Suppressor macrophage (primary cell): ENCODE measurements at places on chromosomes 6 and 20.

GRCh38 chr6:72651967-72652956 is 30.4 kb downstream of the KCNQ5 start:
- DNase-seq = no peak

GRCh38 chr6:14776307-14776706 is 469.6 kb upstream of the JARID2 start:
- DNase-seq = no peak

DNA sequence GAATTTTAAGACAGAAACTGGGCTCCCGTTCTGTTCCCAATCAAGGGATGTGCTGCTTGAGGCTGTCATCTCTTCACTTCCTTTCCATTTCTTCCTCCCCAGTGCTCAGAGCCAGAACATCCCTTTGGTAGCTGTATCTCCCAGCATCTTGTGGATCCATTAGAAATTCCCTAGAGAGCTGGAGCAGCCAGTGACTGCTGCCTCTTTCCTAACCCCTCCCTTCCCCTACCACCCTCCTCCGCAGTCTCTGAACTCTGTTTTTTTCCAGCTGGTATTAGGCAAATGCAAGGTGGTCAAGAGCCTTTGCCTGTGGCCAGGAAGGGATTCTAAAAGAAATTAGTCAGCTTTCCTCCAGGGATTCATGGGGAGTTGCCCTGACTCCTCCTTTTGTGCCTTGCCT is 208.0 kb downstream of the EYA2 start:
- no peak for DNase-seq

DNA sequence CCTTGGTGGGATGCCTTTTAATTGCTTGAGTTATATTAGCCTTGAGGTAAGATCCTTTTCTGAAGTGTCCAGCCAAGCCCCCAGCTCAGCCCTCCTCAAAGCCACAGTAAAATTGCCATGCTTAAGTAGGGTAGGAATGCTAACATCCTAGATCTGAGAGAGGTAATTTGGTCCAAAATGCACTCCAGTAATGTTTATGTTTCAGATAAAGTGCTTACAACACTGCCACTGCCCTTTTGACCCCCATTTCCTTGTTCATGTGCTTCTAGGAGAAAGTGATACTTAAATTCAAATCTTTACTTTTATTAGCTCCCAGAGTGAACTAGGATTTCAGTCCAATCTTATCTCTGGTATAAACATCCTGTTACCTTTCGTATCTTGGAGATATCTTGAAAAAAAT is 318.0 kb downstream of the BMP2 start:
- no peak for DNase-seq

DNA sequence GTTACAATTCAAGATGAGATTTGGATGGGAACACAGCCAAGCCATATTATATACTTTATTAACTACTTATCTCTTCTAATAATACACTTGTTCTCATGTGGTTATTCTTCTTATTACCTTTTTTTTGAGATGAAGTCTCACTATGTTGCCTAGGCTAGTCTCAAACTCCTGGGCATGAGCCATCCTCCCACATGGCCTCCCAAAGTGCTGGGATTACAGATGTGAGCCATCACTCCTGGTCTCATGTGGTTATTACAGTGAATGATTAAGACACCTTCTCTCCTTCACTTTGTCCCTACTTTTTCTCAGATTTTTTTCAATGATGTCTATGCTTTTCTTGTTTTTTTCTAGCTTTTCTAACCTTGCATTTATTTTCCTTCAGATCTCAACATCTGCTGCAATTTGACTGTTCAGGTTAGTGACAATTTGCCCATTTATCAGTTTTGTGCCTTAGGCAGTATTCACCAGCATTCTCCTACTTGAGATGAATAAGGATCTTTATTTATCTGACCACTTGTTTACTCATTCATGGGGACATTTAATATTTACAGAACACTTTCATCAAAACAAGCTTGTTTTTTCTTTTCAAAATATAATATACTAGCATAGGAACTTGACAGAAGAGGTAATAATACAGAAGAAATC is 105.7 kb downstream of the SLC16A10 start:
- peak; percentile 50 for DNase-seq

DNA sequence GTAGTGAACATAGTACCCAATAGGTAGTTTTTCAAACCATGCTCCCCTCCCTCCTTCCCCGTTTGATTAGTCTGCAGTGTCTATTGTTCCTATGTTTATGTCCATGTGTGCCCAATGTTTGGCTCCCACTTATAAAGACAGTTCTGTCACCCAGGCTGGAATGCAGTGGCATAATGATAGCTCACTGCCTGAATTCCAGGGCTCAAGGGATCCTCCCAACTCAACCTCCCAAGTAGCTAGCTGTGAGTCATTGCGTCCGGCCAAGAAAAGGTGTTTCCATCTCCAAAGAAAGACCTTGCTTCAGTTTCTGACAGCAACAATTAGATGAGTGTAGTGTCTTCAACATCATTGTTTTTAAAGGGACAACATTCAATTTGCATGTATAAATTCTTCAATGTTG is 131.1 kb upstream of the CEP162 start:
- DNase-seq = no peak

GRCh38 chr6:56043076-56043475 is 167.7 kb upstream of the BMP5 start:
- no peak for DNase-seq

DNA sequence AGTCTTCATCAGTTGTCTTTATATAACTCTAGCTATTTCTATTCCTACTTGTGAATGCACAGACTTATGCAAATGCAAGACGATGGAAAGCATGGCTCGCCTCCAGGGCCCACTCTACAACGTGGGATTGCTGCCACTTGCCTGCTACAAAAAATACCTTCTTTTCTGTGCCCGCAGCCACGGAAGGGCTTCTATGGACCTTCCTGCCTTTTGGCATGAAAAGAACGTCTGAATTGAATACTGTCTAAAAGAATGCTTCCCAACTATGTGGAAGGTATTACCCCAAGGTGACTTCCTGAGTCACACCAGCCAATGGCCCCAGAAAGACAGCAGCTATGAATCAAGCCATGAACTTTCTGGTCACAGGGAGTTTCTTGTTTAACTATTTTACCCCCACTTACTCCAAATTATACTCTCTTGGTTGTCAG is 261.2 kb downstream of the HIVEP2 start:
- DNase-seq = no peak

GRCh38 chr6:136983687-136984086 is 61.1 kb downstream of the IL20RA start:
- no peak for DNase-seq

GRCh38 chr6:38220069-38220723 is 400.7 kb downstream of the ZFAND3 start:
- DNase-seq = no peak

- no peak for DNase-seq
Measured at GRCh38 chr20:5831539-5832237, 81.5 kb downstream of the SHLD1 start.

- DNase-seq = no peak
Measured at GRCh38 chr20:58720890-58721289, 28.3 kb downstream of the NPEPL1 start.

DNA sequence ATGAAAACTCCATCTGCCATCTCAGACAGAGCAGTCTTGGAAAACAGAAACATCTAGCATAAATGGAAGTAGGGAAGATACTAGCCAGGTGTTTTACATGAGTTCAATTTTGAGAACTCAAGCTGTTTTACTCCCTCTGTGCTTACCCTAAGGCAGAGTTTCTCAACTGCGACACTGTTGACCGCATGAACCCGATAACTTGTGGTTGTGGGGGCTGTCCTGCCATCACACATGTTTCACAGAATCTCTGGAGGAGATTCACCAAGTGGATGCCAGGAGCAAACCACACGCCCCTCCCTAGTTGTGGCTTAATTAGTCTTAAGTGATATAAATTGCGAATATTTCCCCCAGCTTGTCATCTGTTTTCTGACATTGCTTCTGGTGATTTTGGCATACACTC is 2.3 kb upstream of the SERPINB6 start:
- no peak for DNase-seq

- no peak for DNase-seq
Measured at GRCh38 chr6:10999994-11000393, 44.1 kb downstream of the ELOVL2 start.

GRCh38 chr20:16488086-16488485 is 85.2 kb downstream of the KIF16B start:
- no peak for DNase-seq

DNA sequence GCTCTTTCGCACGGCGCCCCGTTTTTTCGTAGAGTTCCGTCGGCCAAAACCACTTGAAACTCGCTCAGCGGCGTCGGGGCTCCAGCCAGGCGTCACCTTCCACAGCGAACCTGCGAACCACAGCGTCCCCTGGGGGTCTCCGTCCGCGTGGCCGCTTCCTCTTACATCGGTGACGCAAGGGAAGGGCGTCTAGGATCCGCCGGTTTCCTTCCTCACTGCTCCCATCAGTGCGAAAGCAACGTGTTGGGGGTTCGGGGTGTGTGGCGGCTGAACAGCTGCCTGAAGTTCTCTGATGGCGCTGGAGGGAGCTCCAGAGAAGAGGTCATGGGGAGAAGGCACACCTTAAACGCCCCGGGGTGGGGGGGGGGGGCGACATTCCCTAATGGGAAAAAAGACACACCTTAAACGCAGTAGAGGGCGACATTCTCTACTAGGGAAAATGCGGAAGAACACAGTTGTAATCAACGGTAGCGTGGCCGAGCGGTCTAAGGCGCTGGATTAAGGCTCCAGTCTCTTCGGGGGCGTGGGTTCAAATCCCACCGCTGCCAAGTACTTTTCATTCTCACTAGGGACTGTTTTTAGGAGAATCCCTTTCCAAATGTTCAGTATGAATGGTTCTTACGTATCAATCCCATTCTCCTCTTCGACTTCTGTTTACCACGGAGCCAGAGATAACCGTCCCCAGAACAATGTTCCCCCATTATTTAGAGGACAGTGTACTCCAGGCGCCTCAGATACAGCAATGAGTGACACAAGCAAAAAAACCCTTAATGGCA is 16.4 kb downstream of the ZNF311 start:
- DNase-seq = peak; percentile 73

GRCh38 chr6:7148100-7148822 is 40.5 kb downstream of the RREB1 start:
- peak; percentile 71 for DNase-seq

DNA sequence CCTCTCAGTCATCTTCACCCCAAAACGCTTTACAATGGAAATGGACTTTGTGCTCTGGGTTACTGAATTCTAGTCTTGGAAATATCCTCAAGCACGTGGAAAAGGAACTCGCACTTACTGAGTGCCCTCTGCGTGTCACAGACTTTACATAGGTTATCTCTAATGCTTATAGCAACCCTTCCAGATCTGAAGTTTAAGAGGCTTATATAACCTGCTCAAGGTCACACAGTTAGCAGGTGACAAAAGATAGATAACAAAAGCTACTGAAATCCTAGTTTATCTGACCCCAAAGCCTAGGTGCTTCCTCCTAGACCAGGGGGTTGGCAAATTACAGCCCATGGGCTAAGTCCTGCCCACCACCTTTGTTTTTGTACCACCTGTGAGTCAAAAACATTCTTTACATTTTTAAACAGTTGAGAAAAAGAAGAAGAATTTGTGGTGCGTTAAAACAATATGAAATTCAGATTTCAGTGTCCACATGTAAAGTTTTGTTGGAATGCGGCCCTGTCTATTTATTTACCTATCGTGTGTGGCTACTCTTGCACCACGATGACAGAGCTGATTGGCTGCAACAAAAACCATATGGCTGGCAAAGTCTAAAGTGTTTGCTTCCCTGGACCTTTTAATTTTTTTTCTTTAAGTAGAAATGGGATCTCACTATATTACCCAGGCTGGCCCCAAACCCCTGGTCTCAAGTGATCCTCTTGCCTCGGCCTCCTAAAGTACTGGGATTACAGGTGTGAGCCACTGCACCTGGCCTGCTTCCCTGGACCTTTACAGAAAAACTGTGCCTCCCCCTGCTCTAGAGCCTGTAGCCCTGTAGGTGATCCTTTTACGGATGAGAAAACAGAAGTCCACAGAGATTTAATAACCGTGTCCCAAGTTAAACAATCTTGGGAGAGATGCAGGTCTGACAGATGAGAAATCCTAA is 110.2 kb upstream of the RREB1 start:
- DNase-seq = no peak

GRCh38 chr6:6497976-6498375 is 90.5 kb upstream of the LY86 start:
- DNase-seq = no peak

- no peak for DNase-seq
Measured at GRCh38 chr6:135710042-135710441, 141.5 kb upstream of the PDE7B start.

- no peak for DNase-seq
Measured at GRCh38 chr6:136344420-136344819, 54.8 kb upstream of the BCLAF1 start.

GRCh38 chr20:32524829-32525501 is 60.2 kb downstream of the NOL4L start:
- DNase-seq = peak; percentile 60

DNA sequence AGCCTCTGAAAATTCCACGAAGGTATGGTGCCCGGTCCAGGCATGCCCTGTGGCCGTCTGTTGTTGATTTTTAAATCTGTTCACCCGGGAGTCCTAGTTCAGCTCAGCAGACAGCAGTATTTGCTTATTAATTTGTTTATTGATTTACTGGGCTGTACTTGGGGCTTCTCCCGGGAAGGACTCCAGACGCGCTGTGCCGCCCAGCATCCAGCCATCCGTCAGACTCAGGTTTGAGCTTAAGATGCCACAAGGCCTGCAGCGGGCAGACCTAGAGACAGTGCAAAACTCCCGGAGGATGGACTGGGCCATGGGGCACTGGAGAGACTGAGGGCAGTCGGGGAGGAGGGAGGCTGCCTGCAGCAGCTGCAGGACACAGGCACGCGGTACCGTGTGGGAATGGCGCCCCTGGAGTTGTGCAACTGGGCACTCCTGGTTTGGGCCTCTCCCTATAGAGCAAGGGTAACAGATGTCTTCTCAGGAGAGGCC is 17.3 kb upstream of the CCDC167 start:
- no peak for DNase-seq

GRCh38 chr6:66568271-66568670 is 861.2 kb upstream of the EYS start:
- DNase-seq = no peak

- no peak for DNase-seq
Measured at GRCh38 chr20:46388201-46388836, 18.1 kb downstream of the ELMO2 start.

GRCh38 chr6:16399695-16400094 is 161.3 kb downstream of the GMPR start:
- no peak for DNase-seq
